Kidney (tissue), 22 donors: ENCODE measurements at places on chromosomes 7 and 10.

DNA sequence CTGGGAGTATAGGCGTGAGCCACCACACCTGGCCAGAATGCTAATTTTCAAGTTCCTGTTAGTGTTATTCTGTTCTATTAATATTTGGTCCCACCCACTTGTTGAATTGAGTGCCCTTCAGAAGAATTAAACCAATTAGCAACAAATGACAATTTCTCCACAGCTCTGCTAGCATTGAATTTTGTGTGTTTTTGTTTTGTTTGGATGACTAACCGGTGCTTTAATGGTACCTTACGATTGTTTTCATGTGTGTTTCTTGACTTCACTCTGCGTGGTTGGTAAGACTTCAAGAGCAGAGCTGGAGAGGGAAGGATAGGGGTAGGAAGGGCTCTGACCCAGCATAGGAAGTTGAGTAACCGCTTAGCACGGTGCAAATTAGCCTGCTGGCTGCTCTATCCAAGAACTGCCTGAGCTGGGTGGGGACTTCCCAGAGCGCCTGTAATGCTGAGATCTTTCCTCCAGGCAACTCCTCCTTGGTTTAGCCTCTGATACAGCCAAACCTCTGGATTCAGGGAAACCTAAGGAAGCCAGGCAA is 4.6 kb downstream of the ARPC1B start:
- no peak for DNase-seq

DNA sequence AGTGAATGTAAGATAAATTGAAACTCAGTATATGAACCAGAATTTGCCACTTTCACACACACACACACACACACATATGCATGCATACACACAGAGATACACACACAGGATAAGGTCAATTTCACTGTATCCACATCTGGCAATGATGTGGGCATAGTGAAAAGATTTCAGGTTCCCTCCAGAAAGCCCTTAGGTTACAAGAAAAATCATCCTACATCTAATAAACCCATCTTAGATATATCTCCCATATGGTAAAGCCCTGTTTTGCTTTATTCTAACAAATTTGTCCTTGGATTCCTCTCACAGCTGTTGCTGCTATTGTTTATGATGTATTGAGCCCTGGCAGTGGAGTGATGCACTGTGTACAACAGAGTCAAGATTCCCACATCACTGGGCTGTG is 27.9 kb upstream of the DLX6 start:
- no peak for DNase-seq

DNA sequence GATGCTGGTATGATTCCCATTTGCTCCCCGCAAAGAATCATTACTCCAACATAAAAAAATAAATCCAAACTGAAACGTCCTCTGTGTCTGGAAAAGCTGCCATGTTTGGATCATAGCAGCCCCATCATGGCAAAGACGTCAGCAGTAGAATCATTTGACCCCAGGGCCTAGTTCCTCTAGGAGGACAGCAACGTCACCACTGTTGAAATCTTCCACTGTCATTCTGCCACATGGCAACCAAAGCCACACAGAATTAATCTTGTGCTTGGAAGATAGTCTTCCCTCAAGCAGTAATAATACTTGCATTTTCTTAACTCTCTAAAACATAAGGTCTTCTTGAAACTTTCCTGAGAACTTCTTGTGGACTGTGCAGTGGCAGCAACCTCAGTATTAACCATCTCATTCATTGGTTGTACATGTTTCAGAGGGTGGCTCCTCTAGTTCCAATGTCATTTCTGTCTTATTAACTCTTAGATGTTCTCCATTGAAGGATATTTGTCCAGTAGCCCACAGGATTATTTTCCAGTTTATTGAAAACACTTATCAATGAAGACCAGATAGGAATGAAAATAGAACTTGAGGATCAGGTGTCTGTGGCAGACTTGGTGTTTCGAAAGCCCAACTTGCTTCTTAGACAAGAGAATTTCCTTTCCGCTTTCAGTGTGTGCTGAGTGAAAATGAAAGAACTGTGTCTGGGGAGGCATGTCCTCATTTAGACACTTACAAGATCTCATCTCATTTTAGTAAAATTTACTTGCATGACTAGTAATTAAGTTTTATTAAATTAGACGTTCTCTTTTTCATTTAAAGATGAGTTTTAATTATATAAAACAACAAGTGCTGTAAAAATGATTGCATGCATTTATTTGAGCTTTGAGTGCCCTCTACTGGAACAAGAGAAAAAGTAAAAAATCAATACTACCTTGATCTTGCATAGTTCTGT is 28.9 kb upstream of the INHBA start:
- no peak for DNase-seq

DNA sequence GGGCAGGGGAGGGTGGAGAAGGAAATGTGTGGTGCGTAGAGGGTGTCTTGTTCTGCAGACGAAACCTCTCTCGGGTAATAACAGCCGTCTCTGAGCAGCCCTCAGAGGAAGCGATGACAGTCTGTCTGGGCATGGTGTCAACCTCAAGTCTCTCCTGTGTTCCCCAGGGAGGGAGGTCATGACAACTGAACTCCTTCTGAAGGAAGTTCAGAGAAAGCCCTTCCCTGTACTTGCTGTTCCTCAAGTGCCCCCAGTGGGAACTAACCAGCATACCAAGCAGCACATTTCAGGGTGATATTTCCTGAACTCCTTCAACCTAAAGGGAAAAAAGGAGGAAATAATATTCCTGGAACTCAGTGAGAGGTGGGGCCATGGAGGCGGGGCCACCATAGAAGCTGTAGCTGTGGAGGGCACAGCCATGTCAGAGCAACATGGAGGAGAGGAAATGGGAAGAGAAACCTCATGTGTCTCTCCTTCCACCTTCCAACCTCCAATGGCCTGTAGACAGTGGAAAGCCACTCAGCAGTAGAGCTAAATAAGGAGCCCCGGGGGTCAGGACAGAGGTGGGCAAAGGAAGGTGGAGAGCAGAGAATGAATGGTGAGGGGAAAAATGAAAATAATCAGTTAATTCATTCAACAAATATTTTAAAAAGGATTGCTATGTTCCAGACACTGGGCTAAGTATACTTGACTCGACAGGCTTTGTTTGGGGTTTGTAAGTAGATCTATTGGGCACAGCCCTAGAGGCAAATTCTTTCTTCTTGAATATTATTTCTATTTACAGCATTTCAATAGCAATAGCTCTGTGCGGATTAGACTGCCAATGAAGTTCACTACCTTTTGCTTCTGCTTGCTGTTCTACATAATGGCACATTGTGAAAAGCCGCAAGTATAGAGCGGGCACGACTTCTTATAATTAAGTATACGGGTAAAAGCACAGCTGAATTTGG is 61.0 kb upstream of the AOAH start:
- no peak for DNase-seq

DNA sequence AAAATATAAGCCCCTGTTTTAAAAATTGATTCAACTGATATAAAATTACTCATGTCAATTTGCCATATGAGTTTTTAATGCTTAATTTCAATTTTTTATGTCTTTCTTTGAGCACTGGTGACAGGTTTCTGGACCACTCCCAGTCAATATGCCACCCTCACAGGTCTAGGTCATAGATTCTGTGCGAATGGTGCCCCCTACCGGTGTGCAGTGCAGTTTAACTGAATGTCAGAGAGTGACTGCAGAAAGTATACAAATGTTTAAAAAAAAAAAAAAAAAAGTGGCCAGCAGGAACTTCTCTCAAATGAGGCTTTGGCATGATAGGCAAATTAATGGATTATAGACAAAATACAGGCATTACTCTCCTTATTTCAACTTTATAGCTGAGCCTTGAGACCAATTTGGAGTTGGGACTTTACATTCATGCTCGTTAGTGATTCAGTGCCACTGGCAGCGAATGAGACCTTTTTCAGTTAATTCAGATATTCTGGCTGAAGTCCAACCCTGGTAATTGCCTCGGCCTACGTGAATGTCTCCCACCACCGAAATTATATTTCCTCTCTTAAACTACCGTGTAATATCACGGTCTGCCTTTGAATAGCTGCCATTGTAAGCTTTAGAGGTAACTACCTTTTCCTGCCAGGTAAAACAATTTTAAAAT is 427.6 kb downstream of the PHTF2 start:
- no peak for DNase-seq
